Activated naive CD8-positive, alpha-beta T cell treated with anti-CD3 and anti-CD28 coated beads, Interleukin-2, amount 50 U/mL, for 24 hours (primary cell): ENCODE measurements at places on chromosomes 3 and 15.
A peak's percentile ranks its signal among the peaks of the same experiment; 100 is the strongest.

- no peak for DNase-seq
Measured at GRCh38 chr3:14461748-14462324, 59.4 kb downstream of the SLC6A6 start.

GRCh38 chr15:61480863-61481262 lies 251.8 kb upstream of the RORA start:
- no peak for DNase-seq

DNA sequence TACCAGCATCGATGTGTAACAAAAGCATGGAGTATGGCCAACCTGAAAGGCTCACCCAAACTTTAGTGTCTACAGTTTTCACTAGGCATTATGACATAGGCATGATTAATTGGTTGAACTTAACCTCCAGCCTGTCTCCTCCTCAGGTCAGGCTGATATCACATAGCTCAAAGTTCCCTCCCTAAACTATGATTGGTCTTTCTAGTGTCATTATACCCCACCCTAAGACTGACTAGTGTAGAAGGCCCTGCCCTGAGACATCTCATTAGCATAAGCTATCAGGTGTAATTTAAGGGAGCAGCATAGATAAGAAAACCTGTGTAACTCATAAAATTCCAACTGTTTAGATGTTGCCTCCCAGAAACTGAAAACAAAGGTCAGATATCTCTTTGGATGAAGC lies 195.2 kb downstream of the ALCAM start:
- DNase-seq = no peak

DNA sequence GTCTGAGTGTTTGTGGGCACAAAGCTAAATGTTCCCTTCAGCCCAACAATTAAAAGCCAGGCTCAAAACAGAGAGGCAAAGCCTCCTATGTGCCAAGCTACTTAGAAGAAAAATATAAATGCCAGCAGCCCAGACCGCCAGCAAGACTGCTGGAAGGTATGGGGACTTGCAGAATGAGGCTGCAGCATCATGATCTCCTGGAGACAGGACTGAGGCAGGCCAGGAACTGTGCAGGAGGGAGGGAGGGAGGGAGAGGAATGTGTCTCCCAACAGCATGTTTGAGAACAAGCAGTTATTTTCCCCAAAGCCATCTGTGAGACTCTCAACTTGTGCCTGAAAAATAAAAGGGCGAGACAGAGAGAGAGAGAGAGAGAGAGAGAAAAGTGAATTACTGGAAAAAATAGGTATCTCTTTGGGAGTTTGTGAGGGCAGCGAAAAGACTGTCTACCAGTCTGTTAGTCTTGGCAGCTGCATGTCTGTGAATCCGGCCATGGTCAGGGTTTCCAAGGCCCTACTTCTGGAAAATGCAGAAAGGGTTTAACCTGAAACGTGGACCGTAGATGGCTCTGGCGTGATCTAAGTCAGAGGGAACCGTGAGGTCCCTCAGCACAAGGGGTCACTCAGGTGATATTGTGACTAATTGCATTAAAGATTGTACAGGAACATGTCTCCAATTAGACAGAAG lies 139.7 kb upstream of the COL8A1 start:
- DNase-seq = no peak

GRCh38 chr15:55031727-55032126 lies 165.0 kb downstream of the RSL24D1 start:
- no peak for DNase-seq

GRCh38 chr15:90597577-90597976 lies 67.9 kb downstream of the CRTC3 start:
- DNase-seq = no peak

GRCh38 chr15:39553947-39554693 lies 26.8 kb upstream of the THBS1 start:
- DNase-seq = no peak

- DNase-seq = no peak
Measured at GRCh38 chr3:118304557-118304956, 730.1 kb downstream of the IGSF11 start.

GRCh38 chr3:143443851-143444331 lies 324.3 kb downstream of the CHST2 start:
- peak; percentile 26 for DNase-seq

- DNase-seq = no peak
Measured at GRCh38 chr3:102230057-102230456, 204.8 kb upstream of the ZPLD1 start.

- DNase-seq = no peak
Measured at GRCh38 chr3:41148478-41148877, 50.8 kb upstream of the CTNNB1 start.

DNA sequence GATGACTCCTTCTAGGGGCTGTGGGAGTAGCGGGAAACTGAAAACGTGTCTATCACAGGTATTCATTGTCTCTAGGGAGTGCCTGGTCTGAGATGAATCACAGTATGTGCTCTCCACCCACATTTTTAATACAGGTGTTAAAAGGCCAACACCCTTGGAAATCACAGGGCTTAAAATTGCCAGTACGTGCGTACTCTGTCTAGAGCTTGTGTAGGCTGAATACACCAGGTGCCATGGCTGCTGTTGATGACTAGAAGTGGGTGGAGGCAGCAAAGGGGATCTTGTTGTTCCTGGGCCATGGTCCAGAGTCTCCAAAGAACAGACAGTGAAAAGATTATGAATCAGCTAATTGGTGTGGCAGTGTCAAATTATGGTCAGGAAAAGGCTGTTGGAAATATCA lies 35.1 kb upstream of the P3H2 start:
- DNase-seq = no peak

- no peak for DNase-seq
Measured at GRCh38 chr3:46006238-46007032, 10.8 kb upstream of the FYCO1 start.

DNA sequence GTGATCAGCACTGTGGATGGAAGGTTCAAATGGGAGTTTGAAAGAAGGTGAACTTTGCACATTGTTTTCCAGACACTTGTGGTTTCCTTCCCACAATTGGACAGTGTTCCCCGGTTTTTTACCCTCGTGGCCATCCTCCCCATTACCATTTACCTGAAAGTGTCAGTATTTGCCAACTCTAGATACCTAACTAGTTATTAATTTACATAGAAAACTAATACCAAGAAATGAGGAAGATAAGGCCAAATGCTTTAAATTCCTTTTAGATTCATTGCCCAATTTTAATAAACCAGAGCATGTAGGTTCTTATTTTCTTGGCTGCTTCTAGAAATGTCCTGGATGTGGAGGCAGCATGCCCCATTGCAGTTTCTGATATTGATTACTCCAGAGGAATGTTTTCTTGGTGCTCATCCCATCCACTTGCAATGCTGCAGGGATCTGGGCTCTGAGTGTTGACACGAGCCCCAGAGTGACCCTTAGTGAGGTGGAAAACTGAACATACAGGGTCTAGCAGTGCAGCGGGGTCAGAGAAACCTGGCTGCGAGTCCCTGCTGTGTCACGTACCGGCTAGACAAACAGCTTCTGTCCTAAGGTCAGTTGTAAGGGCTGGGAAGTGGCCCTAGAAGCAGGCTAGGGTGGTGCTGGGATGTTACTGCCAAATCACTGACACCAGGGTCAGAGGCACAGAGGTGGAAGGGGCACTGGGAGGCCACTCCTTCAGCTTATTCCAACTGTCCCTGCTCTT lies 23.5 kb downstream of the LSM3 start:
- DNase-seq = no peak

DNA sequence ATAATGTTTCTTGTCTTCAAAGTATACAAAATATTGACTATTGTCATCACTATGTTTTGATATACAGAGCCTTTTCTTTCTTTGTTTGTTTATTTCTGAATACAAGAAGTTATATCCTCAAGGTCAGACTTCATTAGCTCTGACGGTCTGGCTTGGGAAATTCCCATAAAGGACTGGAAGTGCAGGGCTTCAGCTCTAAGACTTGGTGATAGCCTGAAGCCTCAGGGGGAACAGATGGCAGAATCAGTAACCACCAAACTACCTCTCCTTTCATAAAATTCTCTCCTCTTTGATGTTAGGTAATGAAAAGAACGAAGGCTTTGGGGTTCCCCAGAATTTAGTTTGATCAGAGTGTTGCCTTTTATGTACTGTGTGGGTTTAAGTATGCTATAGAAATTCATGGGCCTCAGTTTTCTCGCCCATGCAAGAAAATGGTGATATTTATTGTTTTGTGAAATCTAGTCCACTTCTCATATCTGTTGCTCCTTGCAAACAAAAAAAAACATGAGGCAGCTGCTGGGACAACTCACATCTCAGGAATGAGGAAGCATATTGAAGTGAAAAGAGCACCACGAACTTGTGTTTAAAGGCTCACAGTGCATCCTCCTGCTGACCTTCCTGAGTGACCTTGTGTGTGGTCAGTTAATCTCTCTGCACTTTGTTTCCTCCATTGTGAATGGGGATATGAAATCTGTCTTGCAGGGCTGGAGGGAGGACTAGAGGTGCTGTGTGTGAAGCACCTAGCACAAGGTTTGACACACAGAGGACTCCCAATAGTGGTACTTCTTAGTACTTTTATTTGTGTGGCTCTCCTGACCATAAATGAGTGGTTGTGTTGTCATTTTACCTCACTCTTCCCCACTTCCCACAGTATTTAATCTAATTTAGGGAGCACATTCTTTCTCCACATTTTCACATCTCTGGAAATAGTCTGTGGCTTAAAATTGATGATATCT lies 569.8 kb upstream of the IL12A start:
- DNase-seq = no peak

GRCh38 chr3:126616931-126617330 lies 38.0 kb downstream of the TXNRD3 start:
- no peak for DNase-seq

- no peak for DNase-seq
Measured at GRCh38 chr3:117356091-117356705, 646.6 kb downstream of the TUSC7 start.

DNA sequence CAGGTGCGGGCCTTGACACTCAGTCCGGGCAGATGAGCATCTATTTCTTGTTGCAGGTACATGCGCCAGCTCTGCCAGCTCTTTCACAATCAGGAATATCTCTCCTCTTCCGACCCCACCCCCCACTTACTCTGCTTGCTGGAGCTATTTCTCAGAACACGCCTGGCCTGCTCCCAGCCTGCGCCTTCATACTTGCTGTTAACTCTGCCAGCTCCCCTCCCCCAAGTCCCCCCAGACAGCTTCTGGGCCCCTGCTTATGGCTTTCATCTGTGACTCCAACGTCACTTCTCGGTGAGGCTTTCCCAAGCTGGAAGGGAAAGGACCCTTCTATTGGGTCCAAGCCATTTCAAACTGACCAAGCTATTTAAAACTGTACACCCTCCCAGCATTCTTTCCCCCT lies 15.2 kb downstream of the MAGEF1 start:
- no peak for DNase-seq

DNA sequence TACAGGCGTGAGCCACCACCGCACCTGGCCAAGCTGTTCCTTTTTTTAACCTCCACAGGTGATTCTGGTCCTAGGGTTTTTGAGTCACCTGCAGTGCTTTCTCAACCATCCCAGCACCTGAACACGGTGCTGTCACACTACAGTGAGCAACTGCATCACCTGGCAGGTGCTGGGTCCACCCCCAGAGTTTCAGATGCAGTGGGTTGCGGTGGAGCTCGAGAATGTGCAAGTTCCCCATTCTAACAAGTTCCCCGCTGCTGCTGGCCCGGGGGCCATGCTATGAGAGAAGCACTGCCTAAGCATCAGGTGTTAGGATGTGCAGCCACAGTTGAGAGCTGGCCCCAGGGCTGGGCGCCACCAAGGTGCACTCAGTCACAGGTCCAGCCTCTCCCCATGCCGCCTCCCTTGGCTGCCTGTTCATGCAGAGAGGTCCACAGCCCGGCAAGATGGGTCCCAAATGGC lies 18.0 kb downstream of the ISG20 start:
- no peak for DNase-seq

DNA sequence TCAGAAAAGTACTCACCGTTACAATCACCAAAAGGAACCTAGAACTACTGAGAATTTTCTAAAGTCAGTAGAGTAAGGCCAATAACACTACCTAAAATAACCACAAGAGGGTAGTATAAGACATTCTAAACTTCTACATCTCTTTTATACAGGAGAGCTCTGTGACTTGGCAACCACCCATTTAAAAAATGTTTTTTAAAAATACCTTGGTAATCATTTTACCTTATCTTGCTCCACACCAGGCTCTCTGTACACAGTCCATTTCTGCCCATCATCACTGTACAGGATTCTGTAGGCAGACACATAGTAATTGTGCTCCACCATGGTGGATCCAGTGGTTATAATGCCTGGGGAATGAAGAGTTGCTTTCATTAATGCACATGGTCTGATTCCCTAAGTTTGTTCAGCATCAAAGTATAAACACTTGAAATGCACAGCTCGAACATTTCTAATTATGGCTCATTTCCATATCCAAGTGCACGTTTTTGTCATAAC lies 54.5 kb downstream of the ST3GAL6 start:
- DNase-seq = no peak

DNA sequence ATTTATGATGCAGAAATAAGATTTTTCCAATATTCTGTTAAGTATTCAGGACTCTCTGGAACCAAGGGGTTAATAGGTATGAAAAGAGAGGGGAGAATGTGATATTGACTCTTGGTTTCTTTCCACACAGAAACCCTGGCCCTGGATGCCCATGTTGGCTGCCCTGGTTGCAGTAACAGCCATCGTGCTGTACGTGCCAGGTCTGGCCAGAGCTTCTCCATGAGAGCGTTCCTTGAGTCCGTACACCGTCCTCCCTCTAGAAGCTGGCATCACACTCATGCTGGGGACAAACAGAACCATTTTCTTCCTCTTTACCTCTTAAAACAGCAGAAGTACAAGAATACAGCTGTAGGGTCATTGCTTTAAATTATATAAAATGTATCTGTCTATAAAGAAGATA lies 81.1 kb upstream of the FLNB start:
- no peak for DNase-seq

DNA sequence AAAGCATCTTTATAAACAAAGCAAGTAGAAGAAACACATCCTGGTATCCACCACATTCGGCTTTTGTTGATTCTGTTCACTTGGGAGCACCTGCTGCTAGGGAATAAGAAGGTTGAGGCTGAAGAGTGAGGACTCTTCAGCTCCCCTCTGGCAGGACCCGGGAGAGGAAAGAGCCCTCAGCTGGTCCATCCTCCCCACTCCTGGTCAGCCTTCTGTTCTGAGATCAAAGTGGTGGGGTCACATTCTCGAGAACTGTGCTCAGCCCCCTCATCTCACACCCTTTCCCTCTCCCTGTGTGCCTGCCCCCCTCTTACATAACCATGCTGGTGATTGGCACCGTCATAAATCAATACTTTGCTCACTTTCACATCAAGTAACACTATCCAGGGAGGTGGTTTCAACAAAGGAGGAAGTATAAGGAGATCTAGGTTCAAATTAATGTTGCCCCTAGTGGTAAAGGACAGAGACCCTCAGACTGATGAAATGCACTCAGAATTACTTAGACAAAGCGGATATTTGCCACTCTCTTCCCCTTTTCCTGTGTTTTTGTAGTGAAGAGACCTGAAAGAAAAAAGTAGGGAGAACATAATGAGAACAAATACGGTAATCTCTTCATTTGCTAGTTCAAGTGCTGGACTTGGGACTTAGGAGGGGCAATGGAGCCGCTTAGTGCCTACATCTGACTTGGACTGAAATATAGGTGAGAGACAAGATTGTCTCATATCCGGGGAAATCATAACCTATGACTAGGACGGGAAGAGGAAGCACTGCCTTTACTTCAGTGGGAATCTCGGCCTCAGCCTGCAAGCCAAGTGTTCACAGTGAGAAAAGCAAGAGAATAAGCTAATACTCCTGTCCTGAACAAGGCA lies at the start of gene NR1I2:
NR1I2 (plus strand) TSS at position 772 of the 869 bp plus-strand sequence.
- no peak for DNase-seq
